ENCODE measurements at places on chromosomes 16 and 17. TPM values are rescaled to one million over a fixed set of nuclear protein-coding genes. Genes with fewer than 3 reads are reported as not detected.

OR2C1 gene
- total RNA-seq = not detected

KRT222 gene
- total RNA-seq = 0.45 TPM

LYZL6 gene
- total RNA-seq = not detected

KRT33A gene
- not detected for total RNA-seq

FLII gene
- 96.0 TPM for total RNA-seq

CCDC144A gene
- not detected for total RNA-seq

TAX1BP3 gene
- 49.9 TPM for total RNA-seq

CNEP1R1 gene
- total RNA-seq = 25.2 TPM

CCDC78 gene
- total RNA-seq = 17.7 TPM

KRTAP3-2 gene
- not detected for total RNA-seq

HOXB13 gene
- total RNA-seq = 3.7 TPM

KRT23 gene
- total RNA-seq = not detected

ITGAD gene
- total RNA-seq = 0.13 TPM

SOX9 gene
- total RNA-seq = 2.2 TPM

IL17C gene
- not detected for total RNA-seq

KCNAB3 gene
- 0.37 TPM for total RNA-seq

HSF4 gene
- 28.7 TPM for total RNA-seq

TBC1D3H gene
- not detected for total RNA-seq

RGS11 gene
- total RNA-seq = 0.35 TPM

NPIPB5 gene
- 41.9 TPM for total RNA-seq

OR1A1 gene
- total RNA-seq = not detected

PPL gene
- total RNA-seq = 0.03 TPM

SCARF1 gene
- total RNA-seq = 0.11 TPM

TEDC2 gene
- total RNA-seq = 12.1 TPM

HELZ gene
- 48.5 TPM for total RNA-seq

KRT28 gene
- not detected for total RNA-seq

SLFN14 gene
- total RNA-seq = not detected

CCL5 gene
- not detected for total RNA-seq

ICAM2 gene
- 0.71 TPM for total RNA-seq

KRTAP4-1 gene
- total RNA-seq = not detected

KRT25 gene
- total RNA-seq = 0.05 TPM

Measured in SK-MEL-5 (cell line).